H4 (cell line): ENCODE measurements at places on chromosomes 5 and 9.

DNA sequence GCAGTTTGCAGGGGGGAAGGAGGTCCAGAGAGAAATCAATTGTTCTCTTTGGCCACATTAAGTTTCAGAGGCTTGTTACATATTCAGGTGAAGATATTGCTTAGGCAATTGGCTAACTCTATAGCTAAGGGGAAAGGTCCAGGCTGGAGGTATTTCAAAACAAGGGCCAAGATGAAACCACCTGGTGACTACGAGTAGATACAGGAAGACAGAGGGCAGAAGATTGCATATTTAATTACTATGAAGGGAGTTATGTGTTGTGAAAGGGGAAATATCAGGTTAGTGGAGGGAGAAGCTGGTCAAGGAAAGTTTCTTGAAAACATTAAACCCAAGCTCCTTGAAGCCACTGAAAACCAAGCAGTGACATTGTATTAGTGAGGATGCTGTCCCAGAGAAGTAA lies 1.9 kb upstream of the RAD23B start:
- no peak for DNase-seq

DNA sequence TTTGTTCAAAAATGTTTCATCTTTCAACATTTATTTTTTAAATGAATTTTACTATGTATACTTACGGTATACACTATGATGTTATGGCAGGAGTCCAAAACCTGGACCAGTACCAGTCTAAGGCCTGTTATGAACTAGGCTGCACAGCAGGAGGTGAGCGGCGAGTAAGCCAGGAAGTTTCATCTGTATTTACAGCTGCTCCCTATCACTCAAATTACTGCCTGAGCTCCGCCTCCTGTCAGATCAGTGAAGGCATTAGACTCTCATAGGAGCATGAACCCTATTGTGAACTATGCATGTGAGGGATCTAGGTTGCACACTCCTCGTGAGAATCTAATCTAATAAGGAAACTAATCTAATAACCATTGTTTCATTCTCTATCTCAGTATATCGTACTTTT lies 715.5 kb upstream of the PTPRD start:
- DNase-seq, result no peak

DNA sequence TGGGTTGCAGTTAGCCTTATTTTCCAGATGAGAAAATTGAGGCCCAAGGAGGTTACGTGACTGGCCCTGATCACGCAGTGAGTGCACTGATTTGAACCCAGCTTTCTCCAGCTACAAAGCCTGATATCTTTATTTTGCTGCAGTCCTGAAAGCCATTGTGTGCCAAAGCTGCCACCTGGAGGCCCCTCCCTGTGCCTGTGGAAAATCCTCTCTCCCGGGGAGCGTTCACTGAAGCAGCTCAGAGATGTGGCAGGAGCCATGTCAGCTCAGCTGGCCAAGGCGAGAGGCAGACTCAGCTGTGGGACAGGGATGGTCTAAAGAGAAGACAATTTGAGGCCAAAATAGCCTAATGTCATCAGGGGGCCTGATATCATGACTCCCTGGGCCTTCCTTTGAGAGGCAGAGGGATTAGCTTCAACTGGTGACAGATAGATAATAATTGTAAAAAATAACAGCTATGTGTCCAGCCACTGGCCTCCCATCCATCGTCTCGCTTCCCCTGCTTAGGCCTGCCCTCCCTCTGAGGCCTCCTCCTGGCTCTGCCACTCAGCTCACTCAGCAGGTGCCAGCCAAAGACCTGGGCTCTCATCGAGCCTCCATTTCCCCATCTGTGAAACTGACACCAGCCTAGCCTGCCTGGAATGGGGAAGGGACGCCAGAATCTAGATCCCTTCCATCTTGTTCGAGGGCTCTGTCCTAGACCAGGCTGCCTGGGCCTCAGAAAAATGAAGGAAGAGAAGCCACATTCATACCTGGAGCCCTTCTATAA lies 74.3 kb upstream of the GGTA1 start:
- DNase-seq, result no peak

- DNase-seq, result no peak
These were observed 126.8 kb downstream of the SLC1A3 start for GRCh38 chr5:36733183-36733582.

DNA sequence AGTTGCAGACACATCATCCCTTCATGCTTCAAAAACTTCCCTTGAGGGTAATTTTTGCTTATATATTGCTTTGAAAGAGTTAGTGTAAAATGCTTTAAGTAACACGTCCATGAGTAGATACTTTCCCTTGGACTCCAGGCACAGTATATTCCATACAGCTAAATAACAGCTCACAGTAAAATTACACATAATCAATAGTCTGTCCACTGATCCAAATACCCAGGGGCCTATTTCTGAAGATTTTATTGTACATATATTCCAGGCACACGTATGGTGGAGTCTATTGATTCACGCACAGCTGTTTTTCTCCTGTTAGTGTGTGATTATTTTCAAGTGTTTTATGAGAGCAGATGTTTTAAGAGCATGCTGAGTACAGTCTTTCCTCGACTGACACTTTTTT lies 223.7 kb upstream of the GRAMD2B start:
- no peak for DNase-seq

- DNase-seq, result no peak
These were observed 573.6 kb upstream of the ARRDC3 start for GRCh38 chr5:91956738-91957137.

- DNase-seq, result peak; percentile 6
These were observed 87.3 kb downstream of the INVS start for GRCh38 chr9:100186356-100186755.

- no peak for DNase-seq
These were observed 1.2 kb upstream of the PHF2 start for GRCh38 chr9:93574900-93575795.

DNA sequence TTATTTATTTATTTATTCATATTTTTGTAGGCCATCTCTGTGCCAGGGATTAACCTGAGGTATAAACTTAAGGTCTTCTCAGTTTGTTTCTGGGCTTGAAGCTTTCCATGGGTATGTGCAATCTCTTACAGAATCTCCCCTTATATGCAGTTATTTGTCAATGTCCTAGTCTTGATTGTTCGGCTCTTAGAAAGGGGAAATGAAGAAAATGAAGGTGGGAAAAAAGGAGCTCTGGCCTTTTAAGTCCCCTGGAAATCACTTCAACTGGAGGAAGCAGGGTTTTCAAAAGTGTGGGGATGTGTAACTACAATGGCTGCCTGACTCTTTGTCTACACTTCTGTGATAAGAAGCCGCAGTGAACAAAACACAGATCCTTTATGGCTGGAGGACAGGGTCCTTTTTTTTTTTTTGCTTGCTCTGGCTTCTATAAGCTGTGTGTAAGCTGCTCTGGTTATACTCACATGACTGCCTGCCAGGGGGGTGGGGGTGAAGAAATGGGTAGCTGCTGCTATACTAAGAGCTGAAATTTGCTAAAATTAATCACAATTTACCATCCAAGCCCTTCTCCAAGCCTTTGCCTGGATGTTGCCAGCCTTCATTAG lies 33.7 kb downstream of the CENPP start:
- DNase-seq, result no peak

- DNase-seq, result peak; percentile 79
These were observed 7.3 kb upstream of the GRHPR start for GRCh38 chr9:37415011-37415719.

- DNase-seq, result no peak
These were observed 2.2 kb downstream of the GAS1 start for GRCh38 chr9:86944796-86945727.

- no peak for DNase-seq
These were observed 4.8 kb downstream of the SKP1 start for GRCh38 chr5:134171972-134172371.

DNA sequence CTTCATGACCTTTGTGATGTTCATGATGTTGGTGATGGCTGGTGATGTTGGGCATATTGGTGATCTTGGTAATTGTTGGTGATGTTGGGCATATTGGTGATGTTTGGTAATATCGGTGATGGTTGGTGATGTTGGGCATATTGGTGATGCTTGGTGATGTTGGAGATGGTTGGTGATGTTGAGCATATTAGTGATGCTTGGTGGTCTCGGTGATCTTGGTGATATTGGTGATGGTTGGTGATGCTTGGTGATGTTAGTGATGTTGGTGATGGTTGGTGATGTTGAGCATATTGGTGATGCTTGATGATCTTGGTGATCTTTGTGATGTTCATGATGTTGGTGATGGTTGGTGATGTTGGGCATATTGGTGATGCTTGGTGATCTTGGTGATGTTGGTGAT lies 73.8 kb downstream of the IRX2 start:
- no peak for DNase-seq
